Spinal cord (tissue), 10 donors: ENCODE measurements at places on chromosomes 1 and 21. TPM values are rescaled to one million over a fixed set of nuclear protein-coding genes. Genes with fewer than 3 reads are reported as not detected.

FCRL2 gene
- not detected for polyA plus RNA-seq

GRCh38 chr1:87961992-87962391 is 633.3 kb downstream of the LMO4 start:
- no peak overlapping the region for H3K4me3 ChIP-seq
- H3K27me3 ChIP-seq: no peaks in the 10 kb centered on the region
- H3K36me3 ChIP-seq: no peaks in the 10 kb centered on the region
- H3K4me1 ChIP-seq: no peaks in the 10 kb centered on the region
- H3K27ac ChIP-seq: no peak overlapping the region
- DNase-seq: no peak

GRCh38 chr21:38990424-38990794 is 184.7 kb downstream of the ETS2 start:
- peak overlapping the region; percentile 76 for H3K27ac ChIP-seq
- H3K4me3 ChIP-seq: no peak overlapping the region
- peaks cover 69% of the 10 kb centered on the region for H3K4me1 ChIP-seq
- peaks cover 4% of the 10 kb centered on the region for H3K27me3 ChIP-seq
- no peaks in the 10 kb centered on the region for H3K36me3 ChIP-seq

- no peak for DNase-seq
- no peaks in the 10 kb centered on the region for H3K4me1 ChIP-seq
- no peak overlapping the region for H3K27ac ChIP-seq
- no peak overlapping the region for H3K4me3 ChIP-seq
Measured at GRCh38 chr1:24266398-24266941, 52.7 kb upstream of the GRHL3 start.

DNA sequence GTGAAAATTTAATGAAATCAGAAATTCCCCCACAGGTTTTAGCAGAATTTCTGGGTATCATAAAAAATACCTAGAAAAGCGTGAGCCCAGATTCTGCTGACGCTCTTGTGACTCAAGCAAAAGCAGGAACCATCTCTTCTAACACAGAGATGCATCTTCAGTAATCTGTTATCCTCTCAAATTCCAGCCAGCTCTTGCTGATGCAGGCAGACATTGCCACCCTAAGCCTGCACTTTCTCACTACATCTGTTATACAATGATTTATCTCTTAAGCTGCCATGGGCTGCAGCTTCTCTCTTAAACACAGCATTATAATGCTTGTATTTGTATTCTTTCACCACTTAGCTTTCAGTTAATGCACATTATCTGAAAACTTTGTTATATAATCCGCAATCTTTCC is 113.0 kb upstream of the RGS1 start:
- DNase-seq: no peak
- H3K4me1 ChIP-seq: no peaks in the 10 kb centered on the region
- no peaks in the 10 kb centered on the region for H3K36me3 ChIP-seq
- H3K4me3 ChIP-seq: no peak overlapping the region

SIKE1 gene
- polyA plus RNA-seq: 36.5 TPM

DNA sequence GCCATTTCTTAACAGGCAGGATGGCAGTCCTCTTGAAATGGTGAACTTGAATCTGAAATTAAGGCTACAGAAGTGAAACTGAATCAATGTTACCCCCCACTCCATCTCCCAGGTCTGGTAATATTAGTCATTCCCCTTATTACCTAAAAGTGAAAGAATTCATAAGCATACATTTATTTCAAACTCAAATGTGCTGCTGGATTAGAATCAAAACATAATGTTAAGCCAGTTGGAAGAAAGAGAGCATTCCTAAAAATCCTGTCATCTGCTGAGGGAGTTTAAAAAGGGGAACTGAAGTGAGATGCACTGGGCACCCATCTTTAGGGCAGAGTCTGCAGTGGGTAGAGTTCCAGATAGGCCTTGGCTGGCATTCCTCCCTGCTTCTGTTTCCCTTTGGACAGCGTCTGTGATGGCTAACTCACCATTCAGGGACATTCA is 17.4 kb downstream of the KIAA0319L start:
- H3K4me1 ChIP-seq: peaks cover 12% of the 10 kb centered on the region
- peaks cover 5% of the 10 kb centered on the region for H3K36me3 ChIP-seq
- no peak overlapping the region for H3K4me3 ChIP-seq
- H3K27ac ChIP-seq: peak overlapping the region; percentile 10

- no peaks in the 10 kb centered on the region for H3K4me1 ChIP-seq
- no peaks in the 10 kb centered on the region for H3K27me3 ChIP-seq
- no peak overlapping the region for H3K27ac ChIP-seq
- no peaks in the 10 kb centered on the region for H3K36me3 ChIP-seq
- no peak overlapping the region for H3K4me3 ChIP-seq
Measured at GRCh38 chr1:63723602-63724001, 50.2 kb upstream of the ROR1 start.

DNA sequence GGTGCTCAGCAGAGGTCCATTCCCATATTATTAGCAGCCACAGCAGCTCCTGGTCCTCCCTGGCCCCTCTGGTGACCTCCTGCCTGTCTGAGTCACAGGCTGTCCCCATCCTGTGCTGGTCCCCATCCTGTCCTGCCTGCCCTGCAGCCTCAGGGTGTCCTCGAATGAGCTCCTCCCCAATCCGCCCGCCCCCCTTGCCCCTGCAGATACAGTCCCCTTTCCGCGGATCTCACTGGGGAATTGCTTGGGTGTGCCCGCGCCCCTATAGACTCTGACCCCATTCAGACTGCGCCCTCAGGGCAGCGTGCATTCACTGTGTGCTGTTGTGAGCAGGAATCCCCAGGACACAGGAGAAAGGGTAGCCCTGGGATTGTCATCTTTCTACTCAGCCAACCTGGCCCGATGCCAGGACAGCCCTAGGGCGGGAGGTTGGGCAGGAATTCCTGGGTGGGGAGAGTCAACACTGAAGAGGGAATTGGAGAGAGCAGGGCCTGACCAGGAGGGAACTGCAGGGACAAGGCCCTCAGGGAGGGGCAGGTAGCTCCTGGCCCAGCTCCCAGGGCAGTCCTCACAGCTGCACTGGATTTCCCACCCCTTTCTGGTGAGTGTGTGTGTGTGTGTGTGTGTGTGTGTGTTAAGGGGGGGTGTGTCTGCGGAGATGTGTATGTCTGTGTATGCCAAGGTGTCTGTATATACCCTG is 1.1 kb upstream of the GUCA2A start:
- no peak for DNase-seq
- H3K4me1 ChIP-seq: peaks cover 6% of the 10 kb centered on the region
- H3K4me3 ChIP-seq: no peak overlapping the region
- H3K36me3 ChIP-seq: no peaks in the 10 kb centered on the region
- H3K27me3 ChIP-seq: peaks cover 6% of the 10 kb centered on the region

GRCh38 chr1:55662875-55663274 is 447.7 kb upstream of the USP24 start:
- no peaks in the 10 kb centered on the region for H3K36me3 ChIP-seq
- no peak for DNase-seq
- H3K4me3 ChIP-seq: no peak overlapping the region

TTC39A gene
- 15.1 TPM for polyA plus RNA-seq

DNA sequence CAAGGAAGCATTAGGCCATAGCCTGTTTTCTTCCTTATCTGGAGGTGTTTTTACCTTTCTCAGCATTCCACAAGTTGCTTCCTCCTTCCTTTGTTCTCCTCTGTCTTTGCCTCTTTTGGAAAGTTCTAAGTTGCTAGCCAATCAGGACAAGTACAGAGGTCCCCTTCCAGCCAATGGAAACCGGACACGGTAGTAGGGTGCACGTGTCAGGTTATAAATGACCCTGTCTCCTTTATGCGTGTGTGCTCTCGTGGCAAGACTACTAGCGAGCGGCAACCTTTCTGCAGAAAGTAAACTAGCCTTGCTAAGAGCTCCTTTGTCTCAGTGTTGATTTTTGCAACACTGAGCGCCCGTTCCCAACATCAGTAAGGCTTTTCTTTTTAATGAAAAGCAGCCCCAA is 1.5 kb upstream of the ACADM start:
- H3K27ac ChIP-seq: no peak overlapping the region
- no peaks in the 10 kb centered on the region for H3K27me3 ChIP-seq
- H3K4me3 ChIP-seq: no peak overlapping the region
- no peak for DNase-seq
- no peaks in the 10 kb centered on the region for H3K36me3 ChIP-seq
- peaks cover 8% of the 10 kb centered on the region for H3K4me1 ChIP-seq

- H3K36me3 ChIP-seq: no peaks in the 10 kb centered on the region
- H3K4me3 ChIP-seq: no peak overlapping the region
- no peaks in the 10 kb centered on the region for H3K27me3 ChIP-seq
- H3K4me1 ChIP-seq: no peaks in the 10 kb centered on the region
- no peak for DNase-seq
Measured at GRCh38 chr1:224730540-224730939, 114.4 kb downstream of the CNIH3 start.

GRCh38 chr1:153607381-153607780 is 5.6 kb downstream of the S100A16 start:
- H3K4me1 ChIP-seq: peaks cover 39% of the 10 kb centered on the region
- DNase-seq: no peak
- H3K4me3 ChIP-seq: no peak overlapping the region
- peaks cover 31% of the 10 kb centered on the region for H3K36me3 ChIP-seq

FBXO28 gene
- 20.1 TPM for polyA plus RNA-seq

DNA sequence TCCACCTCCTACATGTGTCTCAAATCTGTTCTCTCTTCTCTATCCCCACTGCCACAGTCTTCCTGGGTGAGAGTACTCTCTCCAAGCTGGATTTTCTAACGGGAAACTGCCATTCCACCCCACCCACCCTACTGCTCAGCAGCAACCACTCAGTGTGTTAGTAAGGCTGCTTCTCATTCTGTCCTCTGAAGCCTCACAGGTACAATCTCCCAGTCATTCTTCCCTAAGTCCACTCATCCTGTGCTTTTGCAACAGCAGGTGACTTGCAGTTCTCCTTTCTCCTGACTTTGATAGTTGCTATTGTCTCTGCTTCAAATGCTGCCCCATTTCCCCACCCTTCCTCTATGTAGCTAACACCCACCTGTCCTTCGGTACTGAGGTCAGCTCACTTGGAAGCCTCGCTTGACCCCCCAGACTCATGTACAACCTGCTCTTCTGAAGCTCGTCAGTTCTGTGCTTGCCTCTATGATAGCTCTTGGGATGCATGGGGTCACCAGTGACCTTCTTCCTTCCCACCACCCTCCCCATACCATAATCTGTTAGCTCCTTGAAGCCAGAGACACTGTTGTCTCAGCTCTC is 188.9 kb downstream of the RRAGC start:
- no peak overlapping the region for H3K4me3 ChIP-seq
- no peak for DNase-seq
- no peak overlapping the region for H3K27ac ChIP-seq
- H3K36me3 ChIP-seq: no peaks in the 10 kb centered on the region
- H3K4me1 ChIP-seq: no peaks in the 10 kb centered on the region
- peaks cover 2% of the 10 kb centered on the region for H3K27me3 ChIP-seq
